ENCODE measurements at places on chromosomes 4 and X.

GRCh38 chrX:64192040-64192439 is 13.5 kb downstream of the AMER1 start:
- DNase-seq = no peak

GRCh38 chr4:13542577-13543031 is 1.7 kb downstream of the NKX3-2 start:
- no peak for DNase-seq

GRCh38 chrX:23008431-23009099 is 8.8 kb downstream of the DDX53 start:
- peak; percentile 18 for DNase-seq

GRCh38 chrX:434946-435345 is 48.2 kb upstream of the PPP2R3B start:
- DNase-seq = no peak

DNA sequence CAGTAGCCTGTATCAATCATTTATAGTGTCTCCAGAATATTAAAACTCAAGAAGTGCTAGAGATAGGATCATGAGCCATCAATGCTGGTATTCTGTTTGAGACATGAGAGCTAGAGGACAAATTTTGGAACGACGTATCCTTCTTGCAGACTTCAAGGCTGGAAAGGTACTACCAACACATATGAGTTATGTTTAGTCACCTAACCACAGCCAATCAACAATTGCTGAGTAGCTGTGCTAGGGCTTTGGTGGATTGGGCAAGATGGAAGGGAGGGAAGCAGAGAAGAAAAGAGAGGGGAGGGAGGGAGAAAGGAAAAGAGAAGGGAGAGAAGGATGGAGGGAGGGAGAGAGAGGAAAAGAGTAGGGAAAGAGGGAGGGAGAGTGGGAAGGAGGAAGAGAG is 21.6 kb upstream of the RAI2 start:
- no peak for DNase-seq

DNA sequence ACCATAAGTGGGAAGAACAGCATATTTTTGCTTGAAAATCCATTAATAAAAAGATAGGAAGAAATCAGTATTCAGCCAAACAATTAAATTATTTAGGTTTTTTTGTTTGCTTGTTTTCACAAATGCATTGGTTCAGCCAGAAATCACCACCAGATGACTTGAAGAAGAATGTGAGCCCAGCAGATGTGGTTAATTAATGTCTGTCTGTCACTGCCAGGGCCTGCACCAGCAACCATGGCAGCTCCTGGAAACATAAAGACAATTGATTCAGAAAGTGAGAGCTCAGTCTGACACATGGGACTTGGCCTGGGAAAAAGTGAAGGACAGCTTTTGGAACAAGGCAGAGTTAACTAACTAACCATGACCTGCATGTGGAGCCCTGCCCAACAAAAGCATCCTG is 74.0 kb downstream of the MAOB start:
- DNase-seq = no peak

- DNase-seq = no peak
Observed at GRCh38 chr4:26476545-26476944, 13.7 kb downstream of the CCKAR start.

GRCh38 chrX:10104958-10105658 is 51.7 kb upstream of the CLCN4 start:
- no peak for DNase-seq

DNA sequence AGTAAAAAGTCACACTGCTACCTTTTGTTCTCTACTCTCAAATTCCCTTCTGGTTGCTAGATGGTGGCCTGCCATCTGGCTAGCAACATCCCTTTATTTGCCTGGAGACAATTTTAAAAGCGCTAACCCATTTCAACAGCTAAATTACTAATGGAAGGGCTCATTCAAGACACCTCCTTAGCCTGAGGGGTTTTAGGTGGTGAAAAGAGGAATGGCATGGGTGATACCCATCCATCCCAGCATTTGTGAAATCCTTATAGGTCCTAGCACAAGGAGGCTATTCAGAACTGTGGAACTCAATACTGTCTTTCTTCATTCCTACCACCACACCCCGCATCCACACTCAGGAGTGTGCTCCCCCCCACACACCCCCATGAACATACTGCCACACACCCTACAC is 33.5 kb downstream of the ARHGEF9 start:
- DNase-seq = no peak

DNA sequence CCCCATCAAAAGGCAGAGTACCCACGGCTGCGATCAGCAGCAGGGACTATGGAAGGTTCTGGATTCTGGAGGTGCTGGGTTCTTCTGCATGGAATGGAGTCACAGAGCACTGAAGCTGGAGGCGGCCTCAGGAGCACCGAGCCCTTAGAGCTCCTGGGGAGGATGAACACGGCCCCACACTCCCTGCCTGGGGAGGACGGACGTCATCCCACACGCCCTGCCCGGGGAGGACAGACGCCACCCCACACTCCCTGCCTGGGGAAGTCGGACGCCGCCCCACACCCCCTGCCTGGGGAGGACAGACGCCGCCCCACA is 9.9 kb downstream of the LRPAP1 start:
- DNase-seq = no peak

DNA sequence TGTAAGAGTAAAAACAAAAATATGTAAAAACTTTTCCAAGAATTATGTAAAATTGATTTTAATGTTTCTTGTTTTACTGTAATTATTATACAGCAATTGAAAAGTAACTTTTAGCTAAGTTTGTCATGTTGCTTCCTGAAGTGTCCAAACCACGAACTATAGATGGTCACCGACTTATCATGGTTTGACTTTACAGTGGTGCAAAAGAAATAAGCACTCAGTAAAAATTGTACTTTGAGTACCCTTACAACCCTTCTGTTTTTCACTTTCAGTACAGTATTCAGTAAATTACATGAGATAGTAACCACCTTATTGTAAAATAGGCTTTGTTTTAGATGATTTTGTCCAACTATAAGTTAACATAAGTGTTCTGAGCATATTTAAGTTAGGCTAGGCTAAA is 93.8 kb downstream of the SLC10A6 start:
- no peak for DNase-seq

DNA sequence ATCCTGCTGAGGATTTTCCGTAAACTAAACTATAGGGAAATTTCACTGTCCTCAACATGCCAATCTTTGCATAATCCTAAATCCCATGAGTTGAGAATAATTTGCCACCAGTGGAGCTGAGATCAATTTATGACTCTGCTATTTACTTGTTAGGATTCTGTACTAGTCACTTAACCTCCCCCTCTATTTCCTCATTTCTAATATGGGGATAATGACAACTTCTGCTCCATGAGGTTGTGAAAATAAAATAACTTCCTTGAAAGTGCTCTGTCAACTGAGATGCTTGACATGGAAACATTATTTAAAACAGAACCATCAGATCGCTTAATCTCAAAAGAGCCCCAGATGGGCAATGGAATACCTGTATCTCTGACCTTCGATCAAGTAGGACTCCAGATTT is 2.6 kb upstream of the FGF16 start:
- DNase-seq = no peak

DNA sequence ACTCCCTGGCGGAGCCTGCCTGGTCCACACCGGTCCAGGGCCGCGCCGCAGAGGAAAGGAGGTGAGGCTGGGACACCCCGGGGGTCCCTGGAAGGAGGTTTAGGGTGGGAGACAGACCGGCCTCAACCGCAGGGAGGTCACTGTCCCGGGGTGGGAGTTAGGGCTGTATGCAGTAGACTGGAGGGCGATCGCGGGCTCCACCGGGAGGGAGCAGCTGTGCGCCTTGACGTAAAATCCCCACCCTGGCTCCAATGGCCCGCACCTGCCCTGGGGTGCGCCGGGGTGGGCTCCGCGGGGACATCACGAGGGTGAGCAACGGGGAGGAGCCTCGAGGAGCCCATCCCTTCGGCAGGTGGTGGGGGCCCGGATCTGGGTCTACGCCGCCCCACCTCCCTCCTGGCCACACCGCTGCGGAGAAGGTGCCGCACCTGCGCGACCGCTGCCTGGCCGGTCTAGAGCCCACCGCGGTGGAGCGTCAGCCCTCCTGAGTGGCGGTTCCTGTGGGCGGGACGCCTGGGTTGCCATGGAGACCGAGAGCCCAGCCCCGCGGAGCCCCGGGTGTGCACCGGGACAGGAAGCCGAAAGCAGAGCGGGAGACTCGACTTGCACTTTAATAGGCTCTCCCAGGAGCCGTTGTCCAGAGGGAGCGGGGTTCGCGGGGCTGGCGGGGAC is 105.1 kb downstream of the ADRA2C start:
- DNase-seq = no peak

- DNase-seq = peak; percentile 41
Observed at GRCh38 chr4:92305148-92305877, 1.5 kb downstream of the GRID2 start.

GRCh38 chr4:41645728-41646390 is 102.7 kb downstream of the PHOX2B start:
- DNase-seq = no peak

GRCh38 chrX:133399411-133399810 is 15.9 kb downstream of the GPC4 start:
- DNase-seq = no peak

- no peak for DNase-seq
Observed at GRCh38 chr4:600850-601515, 24.4 kb upstream of the PDE6B start.

DNA sequence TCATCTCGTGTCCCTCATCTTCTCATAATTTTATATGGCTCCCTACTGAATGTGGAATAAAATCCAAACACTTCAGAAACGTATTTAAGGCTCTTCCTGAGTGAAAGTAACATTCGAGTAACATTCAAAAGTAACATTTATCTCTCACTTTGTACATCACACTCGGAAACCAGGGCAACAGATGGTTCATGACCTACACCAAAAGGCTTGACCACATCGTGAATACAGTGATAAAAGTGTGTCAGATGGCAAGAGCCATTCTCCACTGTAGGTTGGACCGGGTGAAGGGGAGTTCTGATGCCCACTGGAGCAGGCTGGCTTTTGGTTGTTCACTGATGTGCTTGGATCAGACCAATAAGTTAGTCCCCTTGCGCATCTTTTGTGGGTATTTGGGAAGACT is 5.6 kb upstream of the LIMCH1 start:
- DNase-seq = no peak

- DNase-seq = no peak
Observed at GRCh38 chr4:30125868-30126267, 594.3 kb upstream of the PCDH7 start.

DNA sequence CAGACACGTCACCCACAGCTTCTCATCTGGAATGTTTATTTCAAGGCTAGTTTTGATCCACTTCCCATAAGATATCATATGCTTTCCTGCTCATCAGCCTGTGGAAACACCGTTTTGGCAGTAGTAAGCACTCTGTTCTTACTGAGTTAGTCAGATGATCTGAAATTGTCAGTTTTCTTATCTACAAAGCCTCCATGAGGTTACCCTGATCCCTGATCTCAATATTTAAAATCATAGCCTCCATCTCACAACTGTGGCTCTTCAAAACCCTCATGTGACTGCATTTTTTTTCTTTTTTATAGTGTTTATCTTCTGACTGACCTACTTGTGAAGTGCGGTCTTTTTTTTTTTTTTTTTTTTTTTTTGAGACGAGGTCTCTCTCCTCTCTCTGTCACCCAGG is 22.7 kb downstream of the BST1 start:
- DNase-seq = no peak

GRCh38 chr4:185726931-185727330 is 85.1 kb downstream of the SORBS2 start:
- peak; percentile 46 for DNase-seq

DNA sequence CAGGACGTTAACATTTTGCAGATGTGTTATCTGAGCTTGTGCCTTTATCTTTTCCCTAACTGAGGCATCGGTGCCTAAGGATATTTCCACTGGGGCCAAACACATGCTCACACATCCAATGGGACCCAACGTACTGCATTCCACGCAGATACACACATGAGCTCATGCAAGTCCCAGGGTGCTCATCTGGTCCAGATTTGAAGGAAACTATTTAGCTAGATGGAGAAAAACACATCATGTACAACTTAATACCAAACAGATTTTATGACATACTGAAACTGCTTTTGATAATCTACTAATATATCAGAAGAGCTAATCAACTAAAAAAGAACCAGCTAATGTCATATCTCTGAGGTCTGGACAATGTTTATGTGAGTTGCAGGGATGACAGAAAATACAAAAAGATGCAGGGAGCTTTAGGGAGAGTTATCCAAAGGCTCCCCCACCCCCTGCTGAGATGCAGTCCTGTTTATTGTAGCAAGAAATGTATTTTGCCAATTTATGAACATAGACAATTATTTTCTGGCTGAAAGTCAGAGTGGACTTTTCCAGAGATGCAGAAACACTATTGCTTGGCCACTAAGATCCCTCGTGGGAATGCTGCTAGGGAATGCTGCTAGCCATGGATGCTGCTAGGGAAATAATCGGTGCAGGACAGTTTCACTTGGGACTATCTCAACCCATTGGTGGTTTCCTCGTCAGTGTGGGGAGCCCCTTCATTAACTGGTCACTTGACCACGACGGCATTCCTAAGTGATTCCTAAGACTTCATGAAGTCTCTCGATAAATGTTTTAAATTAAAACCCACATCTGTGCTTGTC is 172.8 kb downstream of the SMIM20 start:
- peak; percentile 32 for DNase-seq

DNA sequence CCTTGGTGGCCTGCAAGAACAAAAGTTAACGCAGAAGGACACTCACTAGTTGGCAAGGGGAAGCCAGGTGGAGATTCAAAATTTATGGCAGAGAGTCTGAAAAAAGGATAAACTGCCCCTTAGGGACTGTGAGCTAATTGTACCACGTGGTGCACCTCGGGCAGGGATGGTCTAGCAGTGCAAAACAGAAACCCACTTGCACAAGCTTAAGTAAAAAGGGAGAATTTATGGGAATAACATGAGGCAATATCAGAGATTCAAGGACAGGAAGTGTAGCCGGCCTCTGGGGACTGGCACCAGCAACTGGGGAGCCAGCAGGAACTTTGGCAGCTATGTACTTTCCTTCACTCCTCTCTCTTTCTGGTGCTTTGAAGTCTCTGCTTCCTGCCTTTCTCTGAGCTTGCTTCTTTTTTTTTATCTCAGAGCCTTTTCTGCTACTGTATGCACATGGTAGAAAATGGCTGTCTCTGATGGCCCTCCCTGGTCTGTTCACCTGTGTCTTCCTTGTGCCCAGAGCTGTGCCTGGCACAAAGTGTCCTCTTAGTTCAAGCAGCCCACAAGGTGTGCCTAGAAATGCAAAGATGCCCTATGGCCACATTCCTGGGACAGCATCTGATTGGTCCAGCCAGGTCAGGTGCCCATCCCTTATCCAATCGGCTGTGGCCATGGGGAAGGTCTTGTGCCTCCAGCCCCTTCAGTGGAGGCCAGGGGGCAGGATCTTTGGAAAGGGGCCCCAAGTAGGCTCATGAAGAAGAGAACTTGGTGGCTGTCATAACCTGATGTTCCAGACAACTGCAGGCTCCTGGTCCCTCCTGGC is 114.8 kb upstream of the ATP6AP2 start:
- DNase-seq = peak; percentile 9

GRCh38 chrX:30027636-30028035 is 187.7 kb upstream of the MAGEB2 start:
- DNase-seq = no peak

All from fibroblast of upper back skin (primary cell).